ENCODE measurements at places on chromosomes 4 and X. TPM values are rescaled to one million over a fixed set of nuclear protein-coding genes. Genes with fewer than 3 reads are reported as not detected.
A peak's percentile ranks its signal among the peaks of the same experiment; 100 is the strongest.

DNA sequence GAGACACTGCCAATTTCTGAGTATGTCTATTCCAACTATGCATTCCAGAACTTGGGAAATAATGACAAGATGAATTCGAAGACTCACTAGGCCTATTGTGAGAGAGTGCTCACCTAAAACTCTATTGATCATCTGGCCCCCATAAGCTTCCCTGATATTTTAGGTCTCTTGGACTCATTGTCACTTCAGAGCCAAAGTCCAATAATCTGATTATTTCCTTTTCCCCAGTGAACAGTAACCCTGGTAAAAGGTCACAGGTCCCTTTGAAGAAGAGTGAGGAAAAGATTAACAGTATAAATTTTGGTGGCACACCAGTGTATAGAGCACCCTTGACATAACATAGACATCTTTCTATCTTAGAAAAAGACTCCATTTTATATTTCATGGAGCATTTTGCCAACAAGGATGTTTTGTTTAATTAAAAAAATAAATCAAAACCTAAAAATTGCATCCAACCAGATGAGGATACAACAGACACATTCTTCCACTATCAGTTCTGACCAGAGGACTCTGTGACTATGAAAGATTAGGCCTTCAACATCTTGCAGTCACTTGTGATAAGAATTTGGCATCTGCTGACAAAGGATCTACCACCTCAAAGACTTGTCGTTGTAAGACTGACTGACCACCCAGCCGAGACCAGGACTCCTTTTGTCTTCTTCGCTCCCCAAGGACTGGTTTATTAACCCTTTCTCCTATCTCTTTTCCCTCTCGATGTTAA lies 191.9 kb downstream of the MAB21L2 start:
- DNase-seq, result no peak

- no peak for DNase-seq
Measured at GRCh38 chr4:52876069-52876468, 14.0 kb downstream of the RASL11B start.

- no peak for DNase-seq
Measured at GRCh38 chrX:129678614-129679195, 23.9 kb upstream of the APLN start.

- DNase-seq, result no peak
Measured at GRCh38 chr4:181281451-181281850, 961.8 kb upstream of the TENM3 start.

DNA sequence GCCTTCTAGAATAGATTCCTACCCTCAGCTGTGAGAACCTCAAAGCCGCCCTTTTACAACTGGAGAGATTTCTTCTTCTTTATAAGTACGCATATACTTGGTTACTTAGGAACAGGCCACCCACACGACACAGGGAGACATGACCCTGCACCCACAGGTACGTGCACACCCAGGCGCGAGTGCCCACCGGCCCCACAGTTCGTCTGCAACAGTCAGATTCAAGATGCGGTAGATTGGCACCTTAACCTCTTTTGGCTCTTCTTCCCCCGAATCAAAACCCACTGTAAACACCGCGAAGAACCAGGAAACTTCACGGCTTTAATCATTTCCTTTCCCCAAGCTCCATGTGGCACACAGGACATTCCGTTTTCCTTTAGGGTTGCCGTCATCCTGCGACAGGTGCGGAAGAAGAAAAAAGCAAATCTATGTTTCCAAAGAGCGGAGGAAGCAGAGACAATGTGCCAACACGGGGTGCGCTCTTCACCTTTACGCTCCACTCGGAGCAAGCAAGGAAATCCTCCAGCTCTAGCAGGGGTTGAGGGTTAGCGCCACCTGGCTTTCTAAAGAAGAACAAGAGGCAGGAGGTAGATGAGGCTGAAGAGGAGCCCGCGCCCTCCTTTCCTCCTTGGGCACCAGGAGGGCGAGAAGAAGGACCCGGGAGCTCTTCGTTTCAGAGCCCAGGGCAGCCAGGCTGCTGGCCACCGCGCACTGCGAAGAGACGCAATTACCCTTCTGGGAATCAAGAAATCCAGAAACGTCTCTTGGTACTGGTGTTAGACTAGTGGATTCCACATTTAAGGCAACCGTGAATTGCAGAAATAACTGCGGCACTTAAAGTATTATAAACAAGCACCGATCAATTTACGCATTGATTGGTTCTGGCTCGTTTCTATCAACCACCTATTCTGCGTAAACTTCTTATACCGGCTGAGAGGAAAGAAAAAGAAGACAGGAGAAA lies 35.7 kb downstream of the HAND2 start:
- DNase-seq, result peak; percentile 71

GRCh38 chr4:128286474-128287058 lies 1.0 kb downstream of the PGRMC2 start:
- no peak for DNase-seq

- DNase-seq, result no peak
Measured at GRCh38 chrX:115939636-115940160, 230.8 kb upstream of the AGTR2 start.

DNA sequence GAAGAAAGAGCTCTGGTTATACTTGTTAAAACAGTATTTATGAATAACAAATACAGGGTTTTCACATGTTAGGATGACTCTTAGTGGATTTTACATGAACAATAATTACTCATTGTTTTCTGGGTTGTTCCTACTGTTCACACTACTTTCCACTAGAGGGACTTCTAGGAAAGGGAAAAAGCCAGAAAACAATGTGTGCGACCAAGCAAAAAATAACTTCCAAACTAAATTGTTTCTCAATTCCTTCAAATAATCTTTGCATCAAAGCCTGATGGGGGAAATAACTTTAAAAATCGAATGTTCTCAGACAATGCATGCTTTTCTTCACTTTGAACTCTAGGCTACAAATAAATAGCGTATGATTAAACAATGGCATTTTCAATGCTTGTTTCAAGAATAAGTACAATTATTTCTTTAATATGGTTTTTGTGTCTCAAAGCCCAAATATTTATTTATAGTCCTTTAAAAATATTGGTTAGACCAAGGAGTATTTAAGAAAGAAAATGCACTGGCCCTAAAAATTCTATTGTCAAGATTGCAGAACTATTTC lies 72.1 kb upstream of the ETNPPL start:
- DNase-seq, result no peak

DNA sequence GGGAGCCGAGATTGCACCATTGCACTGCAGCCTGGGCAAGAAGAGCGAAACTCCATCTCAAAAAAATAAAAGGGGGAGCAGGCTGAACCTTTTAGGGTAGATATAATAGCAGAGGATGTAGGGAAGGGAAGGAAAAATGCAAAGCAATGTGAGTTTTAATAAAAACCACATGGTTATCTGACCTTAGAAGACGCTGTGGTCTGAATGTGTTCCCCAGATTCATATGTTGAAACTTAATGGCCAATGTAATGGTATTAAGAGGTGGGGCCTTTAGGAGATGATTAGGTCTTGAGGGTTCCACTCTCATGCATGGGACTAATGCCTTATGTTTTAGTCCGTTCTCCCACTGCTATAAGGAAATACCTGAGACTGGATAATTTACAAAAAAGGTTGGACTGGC lies 114.1 kb upstream of the STX18 start:
- DNase-seq, result no peak

GRCh38 chr4:87117732-87118075 lies 102.7 kb downstream of the KLHL8 start:
- no peak for DNase-seq

The NXF2 gene
- not detected for polyA plus RNA-seq

The SLC2A9 gene
- polyA plus RNA-seq, result 5.1 TPM

The RASL11B gene
- 11.4 TPM for polyA plus RNA-seq

The UGT2A3 gene
- polyA plus RNA-seq, result not detected

The NKX3-2 gene
- 0.05 TPM for polyA plus RNA-seq

The SMARCA5 gene
- polyA plus RNA-seq, result 14.9 TPM

The HSFX4 gene
- not detected for polyA plus RNA-seq

The PARM1 gene
- polyA plus RNA-seq, result 65.0 TPM
